ENCODE measurements at places on chromosomes 6 and 20. TPM values are rescaled to one million over a fixed set of nuclear protein-coding genes. Genes with fewer than 3 reads are reported as not detected.

MYBL2 gene
- not detected for polyA plus RNA-seq

GRCh38 chr6:153032255-153032882 lies 29.9 kb upstream of the MTRF1L start:
- DNase-seq, result no peak

GRCh38 chr6:12275107-12275506 lies 15.1 kb upstream of the EDN1 start:
- DNase-seq, result no peak

PPIL6 gene
- polyA plus RNA-seq, result 6.0 TPM

ZSCAN23 gene
- polyA plus RNA-seq, result 0.49 TPM

LPA gene
- polyA plus RNA-seq, result not detected

DNA sequence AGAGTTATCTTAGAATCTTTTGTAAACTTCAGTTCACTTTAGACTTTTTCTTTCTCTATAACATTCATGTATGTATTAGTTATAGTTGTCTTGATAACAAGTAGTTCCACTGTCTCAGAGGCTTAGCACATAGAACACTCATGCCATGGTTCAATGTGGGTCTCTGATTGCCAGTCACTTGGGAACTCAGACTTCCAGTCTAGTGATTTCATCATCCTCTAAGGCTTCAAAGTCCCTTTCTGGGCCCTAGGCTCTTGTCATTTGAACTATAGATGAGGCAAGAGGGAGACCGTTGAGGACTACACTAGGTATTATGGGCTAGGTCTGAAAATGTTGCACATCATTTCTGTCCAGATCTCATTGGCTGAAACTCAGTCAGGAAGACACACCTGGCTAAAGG lies 8.4 kb upstream of the EEF1E1 start:
- no peak for DNase-seq

DNA sequence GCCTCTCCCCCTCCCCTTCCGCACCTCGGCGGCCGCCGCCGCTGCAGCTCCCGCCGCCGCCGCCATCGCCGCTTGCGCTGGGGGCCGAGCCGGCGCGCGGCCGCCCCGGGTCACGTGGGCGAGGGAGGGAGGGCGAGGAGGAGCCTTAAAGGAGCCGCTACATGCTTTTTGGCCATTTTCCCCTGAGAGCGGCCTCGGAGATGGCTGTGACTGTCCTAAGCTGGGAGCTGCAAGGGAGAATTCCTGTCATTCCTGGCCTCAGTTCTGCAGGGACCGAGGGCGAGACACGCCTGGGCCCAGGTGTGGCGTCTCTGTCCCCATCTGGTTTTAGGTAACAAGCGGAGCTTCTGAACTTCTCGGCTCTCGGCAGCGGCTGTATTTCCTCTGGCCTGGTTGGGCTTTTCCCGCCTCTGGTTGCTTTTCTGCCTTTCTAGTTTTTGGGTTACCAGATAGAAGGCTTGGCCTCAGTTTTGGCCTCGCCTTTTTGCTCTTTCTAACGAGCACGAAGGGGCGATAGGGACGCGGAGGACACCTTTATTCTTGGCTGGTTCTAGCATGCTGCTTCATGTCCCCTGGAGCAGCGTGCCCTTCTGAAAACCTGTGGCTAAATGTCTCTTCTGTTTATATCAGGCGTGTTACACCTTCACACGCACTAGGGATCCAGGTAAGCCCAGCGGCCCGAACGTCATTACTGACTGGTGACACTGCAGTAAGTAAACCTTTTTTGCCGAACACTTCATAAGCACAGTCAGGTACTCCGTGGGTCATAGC lies at the start of gene EHMT2:
Gene EHMT2, minus strand, starts transcription at position 87 of the 771 bp plus-strand sequence. Its CDS starts 21 bp downstream, at position 66.
- DNase-seq, result peak; percentile 95

All from kidney (tissue), 22 donors.